T-helper 1 cell (primary cell): ENCODE measurements at places on chromosomes 11 and 22.

DNA sequence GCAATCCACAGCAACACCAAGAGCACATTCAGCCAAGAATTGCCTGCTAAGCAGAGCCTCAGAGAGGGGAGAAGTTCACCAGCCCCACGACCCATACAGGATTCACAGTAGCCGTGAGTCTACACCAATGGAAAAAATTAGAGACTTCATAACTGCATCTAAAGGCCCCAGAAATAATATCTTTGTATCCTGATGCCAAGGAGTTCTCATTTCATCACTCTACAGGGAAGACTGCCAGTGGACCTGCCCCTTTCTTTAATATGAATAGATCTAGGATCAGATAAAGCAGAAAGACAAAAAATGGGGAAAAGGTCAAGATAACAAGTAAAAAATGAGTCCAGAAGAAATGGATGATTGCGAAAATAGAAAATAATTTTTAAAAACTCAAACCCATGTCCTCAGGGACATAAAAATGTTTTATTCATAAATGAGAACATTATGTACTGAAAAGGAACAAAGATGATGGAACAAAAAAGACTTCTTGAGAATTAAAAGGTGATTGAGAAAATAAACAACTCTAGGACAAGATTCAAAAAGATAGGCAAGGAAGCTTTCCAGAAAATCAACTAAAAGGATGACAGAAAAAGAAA, 9.5 kb downstream of the APOL3 start:
- DNase-seq: no peak

DNA sequence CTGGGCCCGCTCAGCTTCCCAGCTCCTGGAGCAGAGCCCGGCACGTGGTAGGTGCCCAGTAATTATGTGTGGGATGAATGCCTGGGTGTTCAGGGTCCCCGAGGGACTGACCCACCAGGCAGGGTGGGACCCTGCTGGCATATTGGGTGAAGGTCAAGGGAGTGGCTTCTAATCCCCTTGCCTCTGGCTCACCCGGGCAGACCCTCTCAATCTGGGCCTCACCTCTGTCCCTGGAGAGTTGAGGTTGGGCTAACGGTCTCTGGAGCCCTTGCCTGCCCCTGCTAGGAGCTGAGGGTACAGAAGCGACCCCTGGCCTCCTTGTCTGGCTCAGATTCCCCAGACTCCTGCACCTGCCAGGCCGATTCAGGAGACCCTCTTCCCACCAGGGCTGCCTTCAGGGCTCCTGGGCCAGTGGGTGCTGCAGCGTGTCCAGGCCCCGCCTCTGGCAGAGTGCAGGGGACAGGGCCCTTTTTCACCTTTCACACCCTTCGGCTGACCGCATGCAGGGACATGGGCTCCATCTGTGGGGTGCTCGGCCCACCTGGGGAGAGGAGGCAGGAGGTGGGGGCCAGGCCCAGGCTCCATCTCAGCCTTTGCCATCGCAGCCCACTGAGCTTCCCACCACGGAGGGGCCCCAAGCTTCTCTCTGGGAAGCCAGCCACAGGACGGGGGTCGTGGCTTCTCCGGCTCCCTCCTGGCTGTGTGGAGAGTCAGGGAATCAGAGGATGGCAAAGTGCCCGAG, 3.8 kb upstream of the CTSD start:
- no peak for DNase-seq

GRCh38 chr11:16603890-16604793, 134.3 kb upstream of the C11orf58 start:
- DNase-seq: no peak

DNA sequence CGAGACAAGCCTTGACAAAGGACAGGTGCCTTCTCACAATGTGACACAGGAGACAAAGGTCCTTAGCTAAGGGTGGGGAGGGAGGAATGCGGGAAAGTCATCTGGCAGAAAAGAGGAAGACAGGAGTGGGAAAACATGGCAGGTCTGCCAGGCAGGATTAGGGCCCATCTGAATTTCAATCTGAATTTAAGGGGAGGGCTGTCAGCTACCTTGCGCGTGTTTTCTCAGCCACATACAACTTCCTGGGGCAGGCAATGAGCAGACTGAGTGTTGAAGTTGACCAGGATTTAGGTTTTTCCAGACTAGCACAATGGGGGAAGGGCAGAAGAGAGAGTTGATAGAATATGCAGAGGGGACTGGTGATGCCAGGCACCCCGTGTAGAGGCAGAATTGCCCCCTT, 66.7 kb upstream of the LARGE1 start:
- DNase-seq: no peak

DNA sequence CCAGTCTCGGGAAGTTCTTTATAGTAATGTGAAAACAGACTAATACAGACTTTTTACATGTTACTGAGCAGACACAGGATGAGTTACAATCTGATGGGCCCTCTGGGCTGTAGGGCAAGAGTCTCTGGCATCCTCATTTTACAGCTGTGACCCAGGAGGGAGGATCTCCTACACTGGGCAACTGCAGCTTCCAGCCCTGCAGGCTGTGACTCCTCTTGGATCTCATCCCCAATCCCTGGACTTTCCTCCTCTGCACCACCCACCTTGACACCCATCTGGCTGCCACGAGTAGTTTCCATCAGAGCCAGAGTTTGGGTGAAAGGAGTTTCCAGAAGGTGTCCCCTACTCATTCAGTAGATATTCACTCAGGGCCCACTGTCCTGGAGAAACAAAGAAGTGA, 48.9 kb upstream of the MYEOV start:
- DNase-seq: no peak

GRCh38 chr11:130003717-130004001, 1.0 kb upstream of the PRDM10 start:
- no peak for DNase-seq

- DNase-seq: no peak
Observed at GRCh38 chr22:23169043-23169406, 11.3 kb upstream of the BCR start.

DNA sequence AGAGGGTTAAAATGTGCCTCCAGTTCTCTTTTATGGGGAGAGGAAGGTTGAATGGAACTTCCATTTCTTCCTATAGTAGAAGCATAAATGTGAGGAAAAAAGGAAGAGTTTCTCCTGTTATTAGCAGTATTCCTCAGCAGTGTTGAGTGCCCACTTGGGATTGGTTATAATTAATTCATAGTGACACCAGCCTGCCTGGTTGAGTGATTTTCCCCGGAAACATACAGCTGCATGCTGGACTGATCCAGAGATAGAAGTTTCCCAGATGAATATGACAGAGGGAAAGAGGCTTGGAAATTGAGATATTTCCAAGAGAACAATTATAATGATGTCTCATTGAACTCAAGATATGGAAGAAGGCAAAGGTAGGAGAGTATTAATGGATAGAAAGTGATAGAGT, 28.3 kb downstream of the RAB39A start:
- no peak for DNase-seq

DNA sequence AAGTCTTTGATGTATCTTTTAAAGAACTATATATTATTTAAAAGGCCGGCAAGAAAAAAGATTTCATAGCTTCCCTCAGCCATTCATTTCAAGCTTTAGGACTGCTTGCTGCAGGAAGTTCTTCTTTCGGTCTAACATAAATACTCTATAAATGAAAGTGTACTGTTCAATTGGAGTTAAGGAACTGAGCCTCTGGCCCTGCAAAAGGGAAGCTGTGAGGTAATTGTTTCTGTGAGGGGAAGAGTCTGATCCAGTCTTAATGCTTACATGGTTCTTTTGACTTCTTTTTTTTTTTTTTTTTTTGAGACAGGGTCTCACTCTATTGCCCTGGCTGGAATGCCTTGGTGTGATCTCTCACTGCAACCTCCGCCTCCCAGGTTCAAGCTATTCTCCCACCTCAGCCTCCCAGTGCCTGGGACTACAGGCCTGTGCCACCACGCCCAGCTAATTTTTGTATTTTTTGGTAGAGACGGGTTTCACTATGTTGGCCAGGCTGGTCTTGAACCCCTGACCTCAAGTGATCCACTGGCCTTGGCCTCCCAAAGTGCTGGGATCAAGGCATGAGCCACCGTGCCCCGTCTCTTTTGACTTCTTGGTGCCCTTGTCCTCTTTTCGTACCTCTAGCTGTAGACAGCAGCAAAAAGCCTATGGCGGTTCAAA, 4.7 kb upstream of the TRIM29 start:
- no peak for DNase-seq
